ENCODE measurements at places on chromosomes 4 and X.

DNA sequence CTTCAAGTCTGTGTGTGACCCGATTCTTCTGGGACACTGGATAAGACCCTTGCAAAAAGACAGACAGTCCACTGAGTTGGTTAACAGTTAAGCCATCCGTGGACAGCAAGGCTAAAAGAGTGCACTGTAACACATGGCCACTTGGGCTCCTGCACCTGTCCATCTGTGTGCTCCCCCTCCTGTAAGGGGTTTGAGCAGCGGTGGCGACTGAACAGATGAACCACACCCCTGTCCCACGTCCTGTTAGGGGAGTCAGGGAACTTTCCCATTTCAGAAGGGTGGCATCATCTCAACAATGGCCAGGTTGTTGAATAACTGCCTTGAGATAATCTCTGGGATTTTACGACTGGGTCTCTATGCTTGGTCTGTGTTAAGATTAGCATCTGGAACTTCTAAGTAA, 178.6 kb downstream of the GRXCR1 start:
- DNase-seq = no peak

DNA sequence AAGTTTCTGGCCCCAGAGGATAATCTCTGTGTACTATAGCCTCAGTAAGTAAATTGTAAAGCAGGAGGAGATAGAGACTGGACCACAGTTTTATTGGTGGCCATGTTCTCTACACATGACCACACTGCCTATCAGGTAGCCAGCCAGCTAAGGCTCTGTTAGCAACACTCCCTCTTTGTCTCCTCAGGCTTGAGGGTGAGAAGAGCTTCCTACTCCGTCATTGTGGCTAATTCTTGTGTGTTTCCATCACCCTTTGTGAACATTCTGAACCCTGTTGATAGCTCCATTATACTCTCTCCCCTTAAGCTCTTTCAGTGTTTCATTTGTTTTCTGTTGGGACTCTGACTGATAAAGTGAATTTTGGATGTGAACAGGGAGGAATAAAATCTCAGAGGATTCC, 233.4 kb downstream of the CFAP299 start:
- DNase-seq = no peak

DNA sequence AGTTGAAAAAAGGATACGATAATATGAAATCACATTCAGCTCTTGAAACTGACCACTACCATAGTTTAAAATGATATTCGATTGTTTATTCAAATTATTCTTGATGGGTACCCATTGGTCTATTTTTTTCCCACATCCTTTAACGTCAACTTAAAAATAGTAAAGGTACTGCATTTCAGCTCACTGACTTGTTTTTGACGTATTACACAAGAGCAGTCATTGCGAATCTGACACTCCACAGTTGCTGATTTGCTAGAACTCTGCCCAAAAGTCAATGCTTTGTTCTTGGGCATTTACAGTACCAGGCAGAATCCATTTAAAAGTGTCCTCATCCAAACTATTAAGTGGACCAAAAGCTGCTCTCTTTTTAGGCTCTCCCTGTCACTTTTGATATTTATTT, 1.2 kb upstream of the PDS5A start:
- DNase-seq = no peak

- no peak for DNase-seq
These were observed 56.3 kb downstream of the CCDC149 start for GRCh38 chr4:24856586-24856985.

- DNase-seq = no peak
These were observed 70.1 kb upstream of the HPGD start for GRCh38 chr4:174592256-174592984.

- no peak for DNase-seq
These were observed 36.4 kb downstream of the EDA2R start for GRCh38 chrX:66602381-66602938.

GRCh38 chr4:81605271-81605670, 133.6 kb upstream of the RASGEF1B start:
- DNase-seq = no peak

GRCh38 chr4:38015886-38016515, 55.8 kb downstream of the PTTG2 start:
- no peak for DNase-seq

GRCh38 chrX:149570668-149571067, 16.6 kb downstream of the MAGEA9B start:
- no peak for DNase-seq

DNA sequence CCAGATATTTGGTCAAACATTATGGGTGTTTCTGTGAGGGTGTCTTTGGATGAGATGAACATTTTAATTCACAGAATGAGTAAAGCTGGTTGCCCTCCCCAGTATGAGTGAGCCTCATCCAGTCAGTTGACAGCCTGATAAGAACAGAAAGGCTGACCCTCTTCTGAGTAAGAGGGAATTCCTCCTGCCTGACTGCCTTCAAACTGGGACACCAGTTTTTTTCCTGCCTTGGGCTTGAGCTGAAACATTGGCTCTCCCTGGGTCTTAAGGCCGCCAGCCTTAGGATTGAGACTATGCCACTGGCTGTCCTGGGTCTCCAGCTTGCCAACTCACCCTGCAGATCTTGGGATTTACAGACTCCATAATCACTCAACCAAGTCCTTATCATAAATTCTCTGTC, 14.5 kb upstream of the MAML3 start:
- DNase-seq = no peak

- no peak for DNase-seq
These were observed 114.8 kb upstream of the ADRA2C start for GRCh38 chr4:3651267-3651845.

DNA sequence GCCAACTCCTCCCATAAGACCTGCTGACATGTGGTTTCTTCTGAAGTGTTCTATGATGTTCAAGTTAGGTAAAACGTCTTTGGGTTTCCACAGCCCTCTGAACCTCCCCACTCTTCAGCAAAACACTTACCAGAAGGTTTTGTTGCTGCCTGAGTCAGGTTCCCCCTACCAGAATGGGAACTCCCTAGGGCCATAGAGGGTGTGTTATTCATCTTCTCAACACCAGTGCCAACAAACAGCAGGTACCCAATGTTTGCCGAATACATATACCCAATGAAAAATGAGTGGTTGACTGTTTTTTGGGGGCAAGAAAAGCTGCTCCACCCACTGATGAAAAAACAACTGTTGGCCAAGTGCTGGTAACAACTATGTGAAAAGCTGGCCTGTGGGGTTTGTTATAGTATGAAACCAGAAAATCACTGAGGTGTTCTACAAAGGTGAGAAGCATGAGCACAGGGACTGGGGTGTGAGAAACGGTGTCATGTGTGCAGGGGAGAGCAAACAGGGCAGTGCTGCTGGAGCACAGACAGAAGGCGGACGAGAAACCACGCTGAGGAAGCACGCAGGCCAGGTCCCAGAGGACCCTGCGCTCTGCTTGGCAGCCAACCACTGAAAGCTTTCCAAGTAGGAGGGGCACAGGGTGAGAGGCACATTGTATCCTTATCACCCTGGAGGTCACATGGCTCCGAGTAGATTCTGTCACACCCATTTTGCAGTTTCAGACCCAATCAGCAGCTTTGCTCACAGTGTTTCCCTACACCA, 28.8 kb downstream of the ATP8A1 start:
- DNase-seq = no peak

DNA sequence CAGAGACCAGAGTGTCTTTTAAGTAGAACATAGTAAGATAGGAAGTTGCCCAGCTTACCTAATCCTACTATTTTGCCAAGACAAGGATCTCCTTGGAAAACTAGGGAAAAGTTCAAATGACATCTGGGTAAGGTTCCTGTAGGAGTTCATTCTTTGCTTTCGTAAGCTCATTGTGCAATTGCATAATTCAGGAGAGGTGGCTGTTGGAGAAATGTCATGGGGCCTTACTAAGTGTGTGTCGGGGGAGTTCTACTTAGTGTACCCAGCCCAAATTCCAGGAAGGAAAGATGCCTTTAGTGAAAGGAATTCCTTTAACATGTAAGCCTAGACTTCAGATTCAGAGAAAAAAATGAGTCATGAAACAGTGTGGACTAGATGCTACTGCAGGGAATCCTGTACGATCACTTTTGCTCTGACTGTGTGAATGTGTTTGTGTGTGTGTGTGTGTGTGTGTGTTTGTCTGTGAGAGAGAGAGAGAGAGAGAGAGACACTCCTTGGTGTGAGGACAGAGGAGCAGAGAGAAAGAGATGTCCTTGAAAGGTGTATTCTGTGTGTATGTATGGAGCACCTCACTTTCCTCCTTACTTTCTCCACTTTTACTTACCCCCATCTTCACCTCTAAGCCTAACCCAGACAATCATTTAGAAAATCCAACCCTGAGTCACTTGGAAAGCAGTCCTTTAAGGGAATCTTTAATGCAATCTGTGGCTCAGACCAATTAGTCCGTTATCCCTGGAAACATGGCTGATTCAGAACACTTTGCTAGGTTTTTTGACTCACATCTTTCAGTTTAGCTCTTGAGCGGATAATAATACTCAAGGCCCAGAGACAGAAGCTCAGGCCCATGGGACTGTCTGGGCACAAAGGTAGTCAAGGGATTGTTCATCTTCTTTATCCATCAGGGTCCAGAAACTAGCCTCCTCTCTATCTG, 114.5 kb upstream of the ACSL4 start:
- DNase-seq = no peak

- no peak for DNase-seq
These were observed 175.6 kb upstream of the MAGEB2 start for GRCh38 chrX:30039768-30040167.

DNA sequence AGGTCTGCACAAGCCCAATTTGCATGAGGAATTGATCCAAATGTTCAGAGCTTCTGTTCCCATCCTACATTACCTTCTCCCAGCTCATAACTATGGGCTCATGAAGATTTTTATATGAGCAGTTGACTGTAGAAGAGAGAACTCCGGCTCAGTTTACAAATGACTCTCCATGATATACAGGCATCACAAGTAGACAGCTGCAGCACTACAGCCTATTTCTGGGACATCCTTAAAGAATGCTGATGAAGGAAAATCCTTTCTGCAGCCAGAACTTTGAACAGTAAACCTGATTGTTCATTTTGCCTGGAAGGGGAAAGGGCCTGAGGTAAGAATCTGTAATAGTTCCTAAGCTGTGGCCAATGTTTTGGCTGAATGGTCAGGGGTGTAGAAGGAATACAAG, 174.1 kb upstream of the CXCL13 start:
- no peak for DNase-seq

DNA sequence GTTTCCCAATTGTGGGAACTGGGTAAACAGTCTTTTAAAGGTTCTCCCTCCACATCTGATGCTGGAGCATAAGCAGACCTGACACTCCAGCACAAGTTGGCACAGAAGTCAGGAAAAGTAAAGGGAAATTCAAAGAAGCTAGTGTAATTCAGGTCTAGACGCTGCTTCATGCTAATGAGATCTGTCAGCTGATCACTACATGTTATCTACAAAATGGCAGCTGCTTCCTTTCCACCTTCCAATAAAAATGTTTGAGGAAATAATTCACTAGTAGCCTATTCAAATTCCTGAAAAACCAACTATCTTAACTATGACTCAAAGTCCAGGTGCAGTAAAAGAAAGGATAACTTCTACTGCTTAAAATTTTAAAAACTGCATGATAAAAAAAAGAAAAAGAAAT, 29.3 kb downstream of the DCAF8L2 start:
- no peak for DNase-seq

- no peak for DNase-seq
These were observed 285.9 kb upstream of the ARSJ start for GRCh38 chr4:114265342-114265741.

DNA sequence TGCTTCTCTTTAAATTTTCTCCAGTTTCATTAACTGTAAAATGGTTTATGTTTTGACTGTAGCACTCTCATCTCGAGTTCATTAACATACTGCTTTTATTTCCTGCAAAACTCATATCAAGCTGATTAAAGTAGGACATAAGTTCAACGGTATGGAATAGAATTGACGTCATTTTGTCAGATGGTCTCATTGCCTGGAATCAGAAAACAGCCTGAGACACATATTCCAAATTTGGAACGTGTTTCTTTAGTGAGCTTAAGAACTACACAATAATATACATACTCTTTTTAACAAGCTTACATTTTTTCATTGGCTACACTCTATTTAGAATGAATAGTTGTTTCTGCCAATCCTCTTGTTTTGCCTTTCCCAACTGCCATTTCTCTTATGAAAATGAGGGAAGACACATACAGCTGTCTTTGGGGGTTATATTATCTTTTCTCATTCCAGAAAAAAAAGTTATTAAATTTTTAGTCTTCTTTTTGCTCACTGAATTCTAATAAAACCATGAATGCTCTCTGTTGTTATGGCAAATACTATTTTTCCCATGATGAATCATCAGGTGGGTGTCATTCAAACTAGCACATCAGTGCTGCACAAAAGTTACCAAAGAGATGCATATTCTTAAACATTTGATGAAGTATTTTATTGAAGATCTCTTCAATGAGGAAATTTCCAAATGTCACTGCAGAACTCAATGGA, 162.8 kb downstream of the GABRB1 start:
- no peak for DNase-seq

DNA sequence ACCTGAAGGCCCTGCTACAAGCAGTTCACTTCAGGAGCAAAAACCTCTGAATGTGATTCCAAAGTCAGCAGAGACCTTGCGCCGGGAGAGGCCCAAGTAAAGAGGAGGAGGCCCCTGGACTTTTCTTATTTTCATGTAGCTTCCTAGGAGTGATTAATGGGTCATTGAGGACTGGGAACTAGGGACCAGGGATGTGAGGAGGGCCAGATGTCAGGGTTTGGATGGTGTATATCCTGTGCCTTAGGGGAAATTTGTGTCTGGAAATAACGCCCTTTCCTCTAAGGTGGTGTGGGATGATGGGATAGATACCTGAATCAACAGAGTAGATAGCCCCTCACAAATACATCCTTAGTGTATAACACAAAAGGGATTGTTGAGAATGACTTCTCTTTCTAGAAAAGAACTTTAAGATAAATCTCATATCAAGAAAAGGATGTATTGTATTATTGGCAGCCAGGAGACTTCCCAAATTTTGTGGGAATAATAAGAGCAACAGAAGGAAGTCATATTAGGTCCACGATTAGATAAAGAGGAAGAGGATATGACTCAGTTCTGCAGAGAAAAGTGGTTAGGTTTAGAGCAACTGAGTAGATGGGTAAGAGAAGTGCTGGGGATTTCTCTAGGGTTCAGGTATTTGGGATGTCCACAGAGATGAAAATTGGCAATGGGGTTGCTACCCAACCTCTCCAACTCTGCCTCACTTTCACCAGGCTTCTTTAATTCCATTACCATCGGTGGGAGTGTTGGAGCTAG, 1.1 kb downstream of the ITGB1BP2 start:
- no peak for DNase-seq

DNA sequence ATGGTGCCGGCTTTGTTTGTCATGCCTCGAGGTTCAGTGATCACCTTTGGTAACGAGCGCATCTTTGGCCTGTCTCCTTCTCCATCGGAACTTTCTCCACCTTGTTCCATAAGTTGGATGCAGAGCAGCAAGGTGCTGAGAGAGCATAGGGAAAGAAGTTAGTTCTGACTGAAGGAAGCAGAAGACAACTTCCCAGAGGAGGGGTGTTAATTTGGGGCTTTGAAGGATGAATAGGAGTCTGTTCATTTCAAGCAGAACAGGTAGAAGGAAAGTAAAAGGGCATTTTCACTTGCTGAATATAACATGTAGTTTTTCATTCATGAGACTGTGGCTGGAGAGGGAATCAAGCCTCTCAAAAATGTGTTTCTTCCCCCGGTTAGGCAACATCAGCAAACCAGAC, 232.0 kb upstream of the PSAPL1 start:
- no peak for DNase-seq
